ENCODE measurements at places on chromosomes 6 and 20. TPM values are rescaled to one million over a fixed set of nuclear protein-coding genes. Genes with fewer than 3 reads are reported as not detected.

The STX11 gene
- total RNA-seq: 19.4 TPM

The CRISP3 gene
- not detected for total RNA-seq

The SESN1 gene
- total RNA-seq: 22.1 TPM

The ZNF334 gene
- 4.2 TPM for total RNA-seq

The WFDC2 gene
- total RNA-seq: 1.3 TPM

Measured in activated CD8-positive, alpha-beta T cell treated with anti-CD3 and anti-CD28 coated beads for 36 hours (primary cell).